ENCODE measurements at places on chromosomes 16 and 17.

GRCh38 chr16:53523971-53524548 is 21.1 kb upstream of the AKTIP start:
- no peak for DNase-seq

DNA sequence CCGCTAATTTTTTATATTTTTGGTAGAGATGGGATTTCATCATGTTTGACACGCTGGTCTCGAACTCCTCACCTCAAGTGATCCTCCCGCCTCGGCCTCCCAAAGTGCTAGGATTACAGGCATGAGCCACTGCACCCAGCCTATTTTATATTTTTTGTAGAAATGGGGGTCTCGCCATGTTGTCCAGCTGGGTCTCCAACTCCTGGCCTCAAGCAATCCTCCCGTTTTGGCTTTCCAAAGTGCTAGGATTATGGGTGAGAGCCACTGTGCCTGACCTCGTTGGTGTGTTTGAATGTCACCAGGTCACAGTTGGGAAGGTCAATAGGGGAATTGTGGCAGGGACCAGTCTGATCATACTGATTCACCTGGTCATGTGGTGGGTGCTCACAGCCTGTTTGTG is 56.7 kb upstream of the NKD1 start:
- no peak for DNase-seq

- DNase-seq: no peak
Measured at GRCh38 chr17:38872027-38872511, 2.2 kb downstream of the LASP1 start.

- DNase-seq: no peak
Measured at GRCh38 chr17:27257031-27257357, 36.9 kb upstream of the WSB1 start.

DNA sequence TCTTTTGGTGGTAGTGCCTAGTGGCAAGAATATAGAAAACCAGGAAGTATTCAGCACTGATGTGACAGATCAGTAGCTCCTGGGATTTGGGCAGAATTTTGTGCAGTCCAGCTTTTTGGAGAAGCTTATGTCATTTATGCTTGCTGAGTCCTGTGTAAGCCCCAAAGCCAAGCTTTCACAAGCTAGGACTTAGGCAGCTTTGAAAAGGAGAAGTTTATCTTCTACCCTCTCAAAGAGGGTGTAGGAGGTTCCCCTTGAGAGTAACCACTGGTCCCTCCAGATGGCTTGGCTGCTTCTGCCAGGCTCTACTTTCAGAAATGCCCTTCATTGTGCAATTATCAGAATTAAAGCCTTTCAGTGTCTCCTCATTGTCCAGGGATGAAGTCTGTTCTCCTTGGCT is 78.8 kb downstream of the CES1 start:
- DNase-seq: no peak

Measured in activated CD4-positive, alpha-beta T cell treated with anti-CD3 and anti-CD28 coated beads, Interleukin-2, amount 50 U/mL, for 1 hour (primary cell).